ENCODE measurements at places on chromosomes 5 and 9. TPM values are rescaled to one million over a fixed set of nuclear protein-coding genes. Genes with fewer than 3 reads are reported as not detected.
A peak's percentile ranks its signal among the peaks of the same experiment; 100 is the strongest.

DNA sequence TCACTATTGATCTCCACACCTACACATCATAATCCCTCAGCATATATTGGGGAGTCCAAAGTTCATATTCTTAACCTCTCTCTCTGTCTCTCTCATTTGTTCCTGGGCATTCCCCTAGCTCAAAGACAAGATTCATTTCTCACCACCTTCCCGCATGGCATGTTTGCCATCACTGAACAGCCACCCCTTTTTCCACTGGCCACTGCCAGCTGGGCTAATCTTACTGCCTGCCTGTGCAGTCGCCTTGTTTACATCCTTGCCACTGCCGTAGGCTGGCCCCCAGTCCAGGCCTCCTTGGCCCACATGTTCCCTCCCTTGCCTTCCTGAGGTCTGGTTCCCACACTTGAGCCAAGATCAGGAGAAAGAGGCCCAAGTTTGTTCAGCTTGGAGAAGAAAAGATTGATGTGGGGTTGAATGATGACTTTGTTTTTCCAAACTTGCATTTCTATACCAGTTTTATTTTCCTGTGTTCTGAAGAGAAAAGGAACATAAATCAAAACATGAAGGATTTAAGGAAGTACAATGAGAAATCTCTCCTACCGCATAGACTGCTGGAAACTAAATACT lies 80.2 kb downstream of the PLAC8L1 start:
- H3K36me3 ChIP-seq, result no peaks in the 10 kb centered on the region
- no peaks in the 10 kb centered on the region for H3K27me3 ChIP-seq
- H3K27ac ChIP-seq, result no peak overlapping the region
- no peaks in the 10 kb centered on the region for H3K4me1 ChIP-seq
- no peak overlapping the region for H3K4me3 ChIP-seq

SLC34A1 gene
- total RNA-seq, result not detected

HAVCR2 gene
- 2.0 TPM for total RNA-seq

DNA sequence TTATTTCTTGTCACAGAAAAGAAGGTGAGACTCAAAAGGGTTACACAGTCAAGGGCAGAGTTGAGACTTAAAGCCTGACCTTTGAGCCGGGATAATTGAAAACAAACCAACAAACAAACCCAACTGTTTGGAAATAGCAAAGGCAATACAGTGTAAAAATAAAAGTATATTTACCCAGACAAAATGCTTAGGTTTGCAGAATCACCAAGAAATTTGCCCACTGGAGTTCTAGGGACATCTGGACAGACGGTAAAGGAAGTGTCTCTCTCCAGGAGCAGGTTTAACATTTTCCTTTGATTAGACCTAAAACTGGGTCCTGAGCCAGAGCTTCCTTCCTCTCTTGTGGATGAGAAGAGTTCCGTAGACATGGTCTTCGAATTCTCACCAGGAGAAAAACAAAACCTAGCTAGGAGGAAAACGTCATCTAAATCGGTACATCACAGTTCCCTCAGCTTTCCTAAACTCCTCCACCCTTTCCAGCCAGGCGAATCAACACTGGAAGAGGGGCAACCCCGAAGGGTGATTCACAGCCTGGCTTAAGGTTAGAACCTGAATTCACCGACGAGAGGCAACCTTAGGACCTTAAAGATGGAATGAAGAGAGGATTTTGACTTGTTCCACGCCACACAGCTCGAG lies 673 bp downstream of the CDC25C start:
- no peaks in the 10 kb centered on the region for H3K36me3 ChIP-seq
- H3K4me3 ChIP-seq, result peak overlapping the region; percentile 36
- no peaks in the 10 kb centered on the region for H3K4me1 ChIP-seq
- DNase-seq, result no peak

- no peak overlapping the region for H3K27ac ChIP-seq
- H3K4me3 ChIP-seq, result no peak overlapping the region
- no peaks in the 10 kb centered on the region for H3K4me1 ChIP-seq
- DNase-seq, result no peak
- H3K36me3 ChIP-seq, result no peaks in the 10 kb centered on the region
These were observed 14.6 kb downstream of the ANKS6 start for GRCh38 chr9:98781588-98782383.

HSD17B3 gene
- total RNA-seq, result 0.64 TPM

SOWAHA gene
- 2.2 TPM for total RNA-seq

SLC6A7 gene
- not detected for total RNA-seq

DNA sequence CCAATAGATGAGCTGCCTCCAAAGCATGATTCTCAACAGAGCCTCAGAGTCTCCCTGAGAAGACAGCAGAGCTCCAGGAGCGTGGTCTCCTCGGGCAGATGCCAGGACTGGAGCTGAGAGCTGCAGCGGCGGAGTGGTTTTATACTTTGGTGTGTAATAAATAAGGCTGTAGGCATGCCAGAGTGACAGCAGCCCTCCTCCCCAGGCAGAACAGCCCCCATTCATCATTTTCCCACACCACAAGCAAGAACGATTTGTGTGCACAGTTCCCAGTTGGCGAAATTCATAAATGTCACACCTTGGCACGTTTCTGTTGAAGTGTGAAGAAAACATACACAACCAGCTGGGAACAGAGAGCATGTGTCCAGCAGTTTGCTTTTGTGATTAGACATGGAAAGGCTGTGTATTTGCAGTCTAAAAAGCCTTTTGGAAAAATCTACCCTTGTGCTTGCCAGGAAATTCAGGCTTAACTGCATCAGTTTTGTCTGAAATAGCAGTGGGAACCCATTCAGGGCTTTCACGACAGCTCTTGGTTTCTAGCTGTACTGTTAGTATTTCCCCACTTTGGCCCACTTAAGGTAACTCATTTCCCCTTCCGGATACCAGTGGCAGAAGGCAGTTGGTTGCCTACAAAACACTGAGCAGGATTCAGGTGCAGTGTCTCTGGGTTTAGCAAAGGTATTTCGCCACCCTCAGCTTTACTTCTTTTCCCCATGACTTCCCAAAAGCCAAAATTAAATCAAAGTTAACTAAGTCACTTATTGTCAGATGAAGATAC lies at the start of gene C1QTNF3:
TSS of gene C1QTNF3 (minus strand) at position 115 of the 778 bp plus-strand sequence. CDS start at position 27, 88 bp downstream.
- no peaks in the 10 kb centered on the region for H3K27me3 ChIP-seq
- no peak within 1 kb of the TSS for H3K27ac ChIP-seq
- no peak within 1 kb of the TSS for H3K4me3 ChIP-seq

LRRC26 gene
- total RNA-seq, result 3.0 TPM

NTRK2 gene
- total RNA-seq, result 6.4 TPM

- no peak overlapping the region for H3K27ac ChIP-seq
- no peaks in the 10 kb centered on the region for H3K36me3 ChIP-seq
- no peak overlapping the region for H3K4me3 ChIP-seq
- H3K4me1 ChIP-seq, result peaks cover 3% of the 10 kb centered on the region
- peak; percentile 5 for DNase-seq
- no peaks in the 10 kb centered on the region for H3K27me3 ChIP-seq
These were observed 170.5 kb downstream of the RGS3 start for GRCh38 chr9:113633782-113634595.

DNA sequence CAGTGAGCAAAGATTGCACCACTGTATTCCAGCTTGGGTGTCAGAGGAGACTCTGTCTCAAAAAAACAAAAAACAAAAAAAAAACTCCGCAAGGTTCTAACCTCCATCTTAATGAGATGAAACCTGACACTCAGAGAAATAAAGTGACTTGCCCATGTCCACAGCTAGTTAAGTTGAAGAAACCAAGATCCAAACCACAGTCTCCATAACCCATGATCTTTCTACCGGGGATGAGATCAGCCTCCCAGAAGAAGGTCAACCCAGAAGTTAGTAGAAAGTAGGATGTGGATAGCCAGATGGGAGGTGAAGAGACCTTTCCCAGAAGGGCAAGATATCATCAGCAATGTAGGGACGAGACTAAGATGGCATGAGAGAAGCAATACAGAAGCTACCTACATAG lies 140.4 kb upstream of the ADRA1B start:
- H3K4me1 ChIP-seq, result peaks cover 2% of the 10 kb centered on the region
- no peaks in the 10 kb centered on the region for H3K36me3 ChIP-seq
- no peak overlapping the region for H3K27ac ChIP-seq
- no peak for DNase-seq

SLC6A18 gene
- total RNA-seq, result not detected

- no peaks in the 10 kb centered on the region for H3K4me1 ChIP-seq
- H3K36me3 ChIP-seq, result no peaks in the 10 kb centered on the region
- no peak overlapping the region for H3K4me3 ChIP-seq
- DNase-seq, result no peak
These were observed 532.2 kb upstream of the WWC1 start for GRCh38 chr5:167759057-167759821.

RANBP17 gene
- 13.2 TPM for total RNA-seq

DNA sequence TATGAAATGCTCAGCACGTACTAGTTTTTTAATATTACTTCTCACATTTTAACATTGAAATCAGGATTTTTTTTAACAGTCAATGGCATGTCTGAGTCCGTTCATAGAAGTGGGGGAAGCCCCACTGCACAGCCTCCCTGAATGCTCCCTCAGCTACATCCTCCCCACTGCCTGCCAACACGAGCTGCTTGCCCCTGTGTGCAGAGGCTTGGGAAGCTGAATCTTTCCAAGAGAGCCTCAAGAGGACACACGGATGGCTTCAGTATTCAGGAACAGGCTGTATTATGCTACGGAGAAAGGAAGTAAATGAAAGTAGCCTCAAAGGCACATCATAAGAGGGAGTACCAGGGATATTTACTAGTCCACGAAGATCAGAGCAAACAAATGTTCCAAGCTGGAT lies 248.7 kb downstream of the SPOCK1 start:
- H3K27ac ChIP-seq, result no peak overlapping the region
- DNase-seq, result no peak
- H3K36me3 ChIP-seq, result no peaks in the 10 kb centered on the region
- H3K27me3 ChIP-seq, result no peaks in the 10 kb centered on the region
- H3K4me1 ChIP-seq, result no peaks in the 10 kb centered on the region

DNA sequence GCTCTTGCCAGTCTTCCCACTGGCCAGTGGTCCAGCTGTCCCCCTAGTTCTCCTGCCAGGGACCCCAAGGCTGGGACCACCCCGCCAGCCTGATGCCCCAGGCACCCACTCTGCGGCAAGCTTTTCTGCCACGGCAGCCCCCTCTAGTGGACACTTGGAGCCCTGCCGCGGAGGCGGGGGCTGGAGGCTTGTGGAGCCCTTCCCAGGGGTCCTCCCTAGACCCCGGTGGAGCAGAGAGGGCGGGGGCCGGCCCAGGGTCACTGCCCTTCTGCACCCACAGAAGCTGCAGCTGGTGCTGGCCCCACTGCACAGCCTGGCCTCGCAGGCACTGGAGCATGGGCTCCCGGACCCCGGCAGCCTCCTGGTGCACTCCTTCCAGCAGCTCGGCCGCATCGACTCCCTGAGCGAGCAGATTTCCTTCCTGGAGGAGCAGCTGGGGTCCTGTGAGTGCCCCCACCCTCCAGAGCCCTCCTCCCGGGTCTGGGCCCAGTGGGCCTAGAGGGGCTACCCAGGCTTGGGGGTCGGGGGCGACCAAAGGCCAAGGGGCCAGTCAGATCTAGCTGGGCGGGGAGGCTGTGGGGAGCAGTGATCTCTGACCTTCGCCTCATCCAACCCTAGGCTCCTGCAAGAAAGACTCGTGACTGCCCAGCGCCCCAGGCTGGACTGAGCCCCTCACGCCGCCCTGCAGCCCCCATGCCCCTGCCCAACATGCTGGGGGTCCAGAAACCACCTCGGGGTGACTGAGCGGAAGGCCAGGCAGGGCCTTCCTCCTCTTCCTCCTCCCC lies 9.1 kb downstream of the EGFL7 start:
- H3K4me1 ChIP-seq, result no peaks in the 10 kb centered on the region
- no peak for DNase-seq
- H3K27ac ChIP-seq, result no peak overlapping the region
- H3K36me3 ChIP-seq, result no peaks in the 10 kb centered on the region
- peaks cover 3% of the 10 kb centered on the region for H3K27me3 ChIP-seq
- H3K4me3 ChIP-seq, result no peak overlapping the region

CXCL14 gene
- total RNA-seq, result 1.8 TPM
